ENCODE measurements at places on chromosomes 5 and 9.

- no peak for DNase-seq
Measured at GRCh38 chr9:99305820-99306811, 84.0 kb downstream of the SEC61B start.

- no peak for DNase-seq
Measured at GRCh38 chr5:28374492-28374967, 1336.1 kb upstream of the CDH9 start.

DNA sequence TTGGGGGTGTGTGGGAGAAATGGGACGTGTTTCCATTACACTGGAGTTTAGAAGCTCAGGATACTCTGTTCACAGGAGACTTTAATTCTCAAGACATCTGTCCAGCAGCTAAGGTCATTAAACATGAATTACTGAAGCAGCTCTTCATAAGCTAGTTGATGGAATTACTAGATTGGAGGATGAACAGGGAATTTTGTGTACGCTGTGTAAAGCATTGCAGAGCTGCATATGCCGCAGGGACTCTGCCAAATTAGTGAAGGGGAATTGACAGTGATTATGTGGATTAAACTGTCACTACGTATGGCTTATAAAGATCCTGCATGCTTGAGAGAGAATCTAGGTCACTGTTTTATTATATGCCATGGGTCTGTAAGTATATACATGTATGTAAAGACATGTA lies 177.5 kb upstream of the TBC1D2 start:
- no peak for DNase-seq

GRCh38 chr5:83973925-83974815 lies 253.5 kb upstream of the HAPLN1 start:
- DNase-seq, result no peak

DNA sequence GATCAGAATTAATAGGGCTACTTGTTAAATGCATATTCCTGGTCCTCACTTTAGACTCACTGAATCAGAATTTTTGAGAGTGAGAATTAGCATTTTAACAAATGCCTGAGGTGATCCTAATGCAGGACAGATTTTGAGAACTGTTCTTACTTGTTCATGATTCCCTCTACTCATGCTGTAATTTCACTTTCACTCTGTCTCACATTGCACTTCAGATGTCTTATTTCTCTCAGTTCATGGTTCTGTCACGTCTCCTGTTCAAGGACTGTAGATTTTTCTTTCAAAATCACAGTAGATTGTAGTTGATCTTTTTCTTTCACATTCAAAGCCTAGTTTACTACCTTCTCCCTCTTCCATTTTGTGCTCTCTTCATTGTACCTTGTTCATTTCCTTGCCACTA lies 54.3 kb downstream of the ADGRV1 start:
- no peak for DNase-seq

DNA sequence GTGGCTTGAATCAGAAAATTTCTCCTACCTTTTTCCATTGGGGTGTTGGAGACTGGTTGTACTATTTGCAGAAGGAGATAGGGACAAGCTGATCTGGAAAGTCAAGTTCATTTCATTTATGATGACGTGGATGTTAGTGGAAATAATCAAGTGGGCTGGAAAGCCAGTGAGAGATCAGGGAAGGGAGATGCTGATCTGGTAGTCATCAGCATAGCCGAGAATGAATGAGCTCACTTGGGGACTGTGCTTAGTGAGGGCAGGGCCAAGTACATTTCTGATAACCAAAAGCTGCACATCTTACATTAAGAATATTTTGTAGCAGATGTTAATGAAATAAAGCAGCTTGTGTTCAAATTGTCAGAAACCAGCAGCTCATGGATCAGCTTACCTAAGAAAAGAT lies 12.1 kb downstream of the MAN2A1 start:
- no peak for DNase-seq

DNA sequence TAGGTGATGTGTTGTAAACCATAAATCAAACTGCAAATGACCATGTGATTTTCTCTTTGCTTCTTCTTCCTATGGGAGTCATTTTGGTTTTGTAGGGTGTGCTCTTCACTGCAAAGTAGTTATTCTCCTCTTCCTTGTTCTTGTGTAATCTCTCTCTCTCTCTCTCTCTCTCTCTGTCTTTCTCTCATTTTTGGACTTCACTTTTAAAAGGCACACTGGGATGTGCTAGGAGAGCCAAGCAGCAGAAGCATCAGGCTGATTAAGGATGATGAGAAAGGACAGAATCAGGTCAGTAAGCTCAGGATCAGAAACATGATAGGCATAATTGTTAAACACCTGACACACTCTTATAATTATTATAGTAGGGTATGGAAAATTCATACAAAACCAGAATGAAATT lies 505.3 kb upstream of the ZNF608 start:
- DNase-seq, result no peak

DNA sequence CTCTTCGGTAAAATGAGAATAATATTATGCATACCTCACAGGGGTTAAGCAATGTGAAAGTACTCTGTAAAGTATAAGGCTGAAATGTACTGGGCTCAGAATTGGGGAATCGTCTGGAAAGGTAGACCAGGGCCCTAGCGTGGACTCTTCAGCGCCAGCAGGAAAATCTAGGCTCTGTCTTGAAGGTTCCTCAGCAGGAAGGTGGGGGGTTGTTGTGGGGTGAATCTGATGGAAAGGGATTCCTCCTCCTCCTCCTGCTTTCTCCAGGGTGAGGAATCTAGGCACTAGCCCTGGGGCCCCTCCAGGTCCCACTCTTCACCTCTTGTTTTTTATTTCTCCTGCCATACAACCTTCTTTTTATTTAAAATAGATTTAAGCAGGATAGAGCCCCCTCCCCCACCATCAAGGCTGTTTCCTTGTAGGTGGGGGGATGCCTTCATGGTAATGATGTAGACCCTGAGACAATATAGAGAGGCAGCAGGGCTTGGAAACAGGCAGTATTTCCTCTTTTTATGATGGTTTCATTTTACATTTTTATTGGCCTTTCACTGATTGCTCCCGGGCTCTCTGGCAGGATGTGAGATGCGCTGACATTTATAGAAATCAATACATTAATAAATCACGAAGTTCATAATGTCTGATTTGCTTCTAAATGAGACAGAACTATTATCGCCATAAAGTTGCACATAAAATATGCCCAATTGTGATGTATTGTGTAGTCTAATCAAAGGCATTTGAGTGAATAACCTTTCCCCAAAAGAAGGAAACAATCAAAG lies 78.9 kb upstream of the GABRP start:
- no peak for DNase-seq

- DNase-seq, result no peak
Measured at GRCh38 chr5:177590406-177590805, 1.6 kb upstream of the TMED9 start.

- no peak for DNase-seq
Measured at GRCh38 chr5:42756606-42757601, at the start of gene CCDC152. Gene CCDC152, plus strand, starts transcription at chr5:42756818. Its CDS starts 2,304 bp downstream, at chr5:42759122.

DNA sequence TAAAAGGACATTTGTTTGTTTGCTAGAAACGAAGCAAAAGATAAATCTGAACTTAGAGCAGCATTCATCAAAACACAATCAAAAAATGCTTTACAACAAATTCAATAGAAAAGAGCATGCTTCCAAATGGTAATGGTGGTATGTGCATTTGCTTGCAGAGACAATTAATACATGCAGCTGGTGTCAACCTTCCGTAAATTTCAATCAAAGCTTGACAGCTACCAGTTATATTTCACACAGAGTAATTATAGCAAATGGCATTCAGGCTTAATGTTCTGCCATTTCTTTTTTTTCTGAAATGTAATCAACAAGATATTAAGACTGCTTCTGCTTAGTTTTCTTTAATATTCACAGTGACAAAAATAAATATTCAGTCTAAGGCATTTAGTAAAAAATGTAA lies 90.6 kb downstream of the AUH start:
- DNase-seq, result no peak

GRCh38 chr5:7848296-7848695 lies 2.6 kb downstream of the CFAP90 start:
- DNase-seq, result no peak

DNA sequence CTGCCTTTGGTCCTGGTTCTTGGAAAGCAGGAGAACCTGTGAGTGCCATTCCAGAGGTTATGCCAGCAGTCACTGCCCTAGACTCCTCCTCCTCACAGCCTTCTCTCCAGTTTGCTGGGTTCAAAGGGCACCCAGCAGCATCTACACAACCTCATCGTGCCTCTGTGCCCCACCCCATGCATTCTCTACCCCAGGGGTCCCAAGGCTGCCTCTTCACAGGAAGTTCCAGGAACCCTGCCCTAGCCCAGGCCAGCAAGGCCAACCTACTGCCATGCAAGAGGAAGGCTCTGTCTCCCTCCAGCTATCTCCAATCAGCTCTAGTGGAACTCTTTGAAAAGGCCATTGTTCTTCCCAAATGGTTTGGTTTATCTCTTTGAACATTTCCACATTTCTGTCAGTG lies 21.2 kb downstream of the ENC1 start:
- no peak for DNase-seq

GRCh38 chr5:123359454-123360200 lies 63.6 kb downstream of the CEP120 start:
- no peak for DNase-seq

DNA sequence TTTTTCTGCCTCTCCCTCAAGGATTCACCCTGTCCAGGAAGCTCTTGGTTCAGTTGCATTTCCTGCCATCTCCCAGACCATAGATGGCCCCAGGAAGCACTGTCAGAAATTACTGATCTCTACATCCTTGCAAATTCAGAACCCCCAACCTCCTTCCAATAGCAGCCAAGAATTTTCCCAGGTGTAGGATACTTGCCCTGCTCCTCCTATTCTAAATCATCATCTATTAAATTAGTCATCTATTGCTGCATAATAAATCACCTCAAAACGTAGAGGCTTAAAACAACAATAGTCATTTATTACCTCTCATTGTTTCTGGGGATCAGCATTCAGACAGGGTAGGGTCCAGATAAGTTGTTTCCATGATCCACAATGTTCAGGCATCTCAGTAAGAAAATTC lies 26.1 kb upstream of the ADRA1B start:
- DNase-seq, result no peak

- DNase-seq, result no peak
Measured at GRCh38 chr5:6220346-6221088, 157.8 kb downstream of the MED10 start.

GRCh38 chr5:161847941-161848391 lies at the start of gene GABRA1:
Gene GABRA1, plus strand, starts transcription at chr5:161848120. Its CDS starts 2,691 bp downstream, at chr5:161850811.
- no peak for DNase-seq

DNA sequence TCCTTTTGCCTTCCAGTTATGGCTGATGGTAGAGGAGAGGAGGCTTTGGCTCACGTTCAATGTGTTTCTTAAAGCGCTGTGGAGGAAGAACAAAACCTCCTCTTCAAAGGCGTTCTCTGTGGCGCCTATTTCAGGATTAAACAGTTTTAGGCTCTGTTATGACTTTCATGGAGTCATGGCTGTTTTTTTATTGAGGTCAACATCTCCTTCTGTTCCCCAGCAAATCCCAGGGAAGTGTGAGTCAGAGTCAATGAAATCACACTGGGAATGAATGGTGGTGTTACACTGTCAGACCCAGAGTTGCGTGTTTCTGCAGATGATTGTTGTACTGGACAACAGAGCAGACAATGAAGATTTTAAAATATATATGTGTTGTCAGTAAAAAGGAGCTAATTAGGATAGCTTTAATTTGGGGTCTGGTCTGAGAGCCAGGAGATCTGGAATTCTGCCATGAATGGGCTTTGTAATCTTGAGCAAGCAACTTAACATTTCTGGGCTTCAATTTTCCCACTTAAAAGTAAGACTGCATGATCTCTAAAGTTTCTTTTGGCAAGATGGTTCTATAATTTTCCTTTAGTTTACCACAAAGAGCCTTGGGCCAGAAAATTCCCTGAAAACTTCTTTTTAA lies 240.7 kb downstream of the CSNK1G3 start:
- DNase-seq, result no peak

DNA sequence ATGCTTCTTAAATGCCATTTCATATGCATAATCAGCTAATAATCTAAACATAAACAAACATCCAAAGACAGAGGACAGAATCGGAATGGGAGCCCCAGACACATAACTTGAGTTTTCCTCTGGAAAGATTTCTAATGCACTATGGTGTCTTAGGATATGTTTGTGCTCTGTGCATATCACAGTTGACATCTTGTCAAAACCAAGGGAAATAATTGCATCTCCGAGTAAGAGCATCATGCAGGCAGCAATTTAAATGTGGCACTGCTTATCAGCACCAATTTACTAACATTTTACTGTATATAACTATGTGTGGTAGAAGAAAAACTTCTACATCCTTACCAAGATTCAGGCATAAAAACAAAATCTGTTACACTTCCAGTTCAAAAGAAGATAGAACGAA lies 217.9 kb downstream of the GLIS3 start:
- DNase-seq, result no peak

DNA sequence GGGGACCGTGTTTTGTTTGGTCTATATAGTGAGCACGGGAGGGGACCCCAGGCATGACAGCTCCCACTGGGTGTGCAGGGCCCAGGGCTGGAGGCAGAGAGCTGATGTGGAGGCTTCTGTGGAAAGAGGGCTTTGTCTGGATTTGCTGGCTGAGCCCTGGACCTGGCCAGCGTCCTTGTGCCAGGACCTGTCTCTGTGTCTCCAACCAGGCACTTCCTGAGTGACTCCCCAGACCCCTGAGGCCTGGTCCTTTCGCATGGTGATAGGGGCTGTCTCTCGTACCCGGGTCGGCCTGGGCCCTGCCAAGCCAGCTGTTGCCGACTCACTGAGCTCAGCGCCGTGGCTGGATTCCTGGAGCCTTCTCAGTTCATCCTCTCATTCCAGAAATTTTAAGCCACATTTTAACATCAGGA lies 77.6 kb downstream of the ADAMTS2 start:
- no peak for DNase-seq

DNA sequence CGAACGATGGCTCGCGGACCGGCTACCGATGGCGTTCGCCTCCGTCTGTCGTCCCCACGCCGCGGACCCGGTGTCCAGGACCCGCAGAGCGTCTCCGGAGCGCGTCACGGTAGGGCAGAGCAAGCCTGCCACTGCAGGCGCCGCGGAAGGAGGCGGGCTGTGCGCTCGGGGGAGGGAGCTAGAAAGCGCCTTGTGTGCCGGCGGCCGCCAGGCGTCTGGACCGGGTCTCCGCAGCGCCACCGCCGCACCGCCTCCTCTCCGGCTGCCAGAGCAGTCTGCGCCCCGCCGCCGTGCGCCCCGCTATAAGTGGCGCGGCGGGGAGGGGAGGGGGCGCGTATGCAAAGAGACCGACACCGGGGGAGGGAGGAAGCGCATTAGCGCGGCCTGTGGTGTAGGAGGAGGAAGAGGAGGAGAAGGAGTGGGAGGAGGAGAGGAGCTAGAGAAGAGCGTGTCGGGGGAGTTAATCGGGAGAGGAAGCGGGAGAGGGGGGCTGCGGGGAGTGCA lies at the start of gene ENC1:
Gene ENC1, minus strand, starts transcription at position 279 of the 504 bp plus-strand sequence. CDS start 4,243 bp downstream, outside the sequence.
- DNase-seq, result peak; percentile 93

DNA sequence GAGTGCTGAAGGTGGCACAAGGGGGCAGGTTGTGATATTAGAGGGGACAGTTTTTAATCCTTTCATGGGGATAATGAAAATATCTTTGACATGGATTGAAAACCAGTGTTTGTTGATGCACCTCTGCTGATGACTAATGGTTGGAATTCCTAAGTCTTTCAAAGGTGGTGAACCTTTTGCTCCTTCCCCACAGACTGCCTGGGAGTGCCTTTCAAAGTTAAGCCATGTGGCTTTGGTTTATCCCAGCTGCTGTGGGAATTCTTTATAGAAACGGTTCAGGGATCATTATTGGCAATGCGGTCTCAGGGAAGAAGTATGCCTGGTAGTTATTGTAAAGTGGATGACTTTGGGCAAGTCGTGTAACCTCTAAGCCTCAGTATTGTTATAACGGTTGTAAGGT lies 45.7 kb downstream of the PIP5K1B start:
- no peak for DNase-seq

GRCh38 chr9:17349831-17350230 lies 215.0 kb downstream of the CNTLN start:
- no peak for DNase-seq
